Endodermal cell (in vitro differentiated cells): ENCODE measurements at places on chromosomes 16 and 17.

- no peak overlapping the region for H3K27ac ChIP-seq
- no peak for DNase-seq
- H3K36me3 ChIP-seq: peaks cover 50% of the 10 kb centered on the region
- H3K4me3 ChIP-seq: no peak overlapping the region
- no peaks in the 10 kb centered on the region for H3K27me3 ChIP-seq
These were observed 73.4 kb downstream of the MRM3 start for GRCh38 chr17:855569-855968.

GRCh38 chr17:79412886-79413390, 197.9 kb downstream of the RBFOX3 start:
- no peak overlapping the region for H3K4me3 ChIP-seq
- H3K4me1 ChIP-seq: no peaks in the 10 kb centered on the region
- no peaks in the 10 kb centered on the region for H3K27me3 ChIP-seq
- no peak overlapping the region for H3K27ac ChIP-seq
- DNase-seq: no peak

GRCh38 chr16:14505846-14506245, 124.2 kb downstream of the PARN start:
- no peaks in the 10 kb centered on the region for H3K36me3 ChIP-seq
- H3K27ac ChIP-seq: no peak overlapping the region
- no peak for DNase-seq
- no peak overlapping the region for H3K4me3 ChIP-seq
- H3K27me3 ChIP-seq: no peaks in the 10 kb centered on the region
- peaks cover 23% of the 10 kb centered on the region for H3K4me1 ChIP-seq

DNA sequence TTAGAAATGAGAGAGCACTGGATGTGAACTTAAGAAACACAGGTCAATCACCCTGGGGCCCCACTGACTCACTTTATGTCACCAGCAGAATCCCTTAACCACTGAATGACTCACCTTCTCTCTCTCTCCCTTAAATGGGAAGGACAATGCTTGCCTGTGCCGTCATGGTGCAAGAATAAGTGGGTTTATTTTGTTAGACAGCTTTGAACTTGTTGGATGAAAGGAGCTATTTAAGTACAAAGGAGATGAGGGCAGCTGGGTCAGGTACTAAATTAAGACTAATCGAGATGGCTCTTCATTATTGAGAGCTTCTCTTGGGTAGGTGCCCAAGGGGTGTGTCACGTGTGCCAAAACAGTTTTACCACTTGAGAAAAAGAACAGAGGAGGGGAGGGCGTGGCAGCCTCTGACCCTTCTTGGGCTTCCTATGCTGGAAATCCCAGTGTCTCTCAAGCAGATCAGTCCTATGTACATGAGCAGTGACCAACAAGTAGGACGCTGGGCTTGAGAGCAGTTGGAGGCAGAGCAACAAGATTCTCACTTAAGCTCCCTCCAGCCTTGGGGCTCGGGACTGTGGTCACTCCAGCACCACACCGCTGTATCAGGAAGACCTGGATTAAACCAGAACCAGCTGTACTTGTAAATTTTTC, 6.7 kb upstream of the KRT31 start:
- no peak overlapping the region for H3K27ac ChIP-seq

GRCh38 chr16:24035127-24035842, 199.5 kb downstream of the PRKCB start:
- H3K4me3 ChIP-seq: no peak overlapping the region
- no peak overlapping the region for H3K27ac ChIP-seq
- H3K36me3 ChIP-seq: no peaks in the 10 kb centered on the region
- H3K4me1 ChIP-seq: no peaks in the 10 kb centered on the region
- no peaks in the 10 kb centered on the region for H3K27me3 ChIP-seq

DNA sequence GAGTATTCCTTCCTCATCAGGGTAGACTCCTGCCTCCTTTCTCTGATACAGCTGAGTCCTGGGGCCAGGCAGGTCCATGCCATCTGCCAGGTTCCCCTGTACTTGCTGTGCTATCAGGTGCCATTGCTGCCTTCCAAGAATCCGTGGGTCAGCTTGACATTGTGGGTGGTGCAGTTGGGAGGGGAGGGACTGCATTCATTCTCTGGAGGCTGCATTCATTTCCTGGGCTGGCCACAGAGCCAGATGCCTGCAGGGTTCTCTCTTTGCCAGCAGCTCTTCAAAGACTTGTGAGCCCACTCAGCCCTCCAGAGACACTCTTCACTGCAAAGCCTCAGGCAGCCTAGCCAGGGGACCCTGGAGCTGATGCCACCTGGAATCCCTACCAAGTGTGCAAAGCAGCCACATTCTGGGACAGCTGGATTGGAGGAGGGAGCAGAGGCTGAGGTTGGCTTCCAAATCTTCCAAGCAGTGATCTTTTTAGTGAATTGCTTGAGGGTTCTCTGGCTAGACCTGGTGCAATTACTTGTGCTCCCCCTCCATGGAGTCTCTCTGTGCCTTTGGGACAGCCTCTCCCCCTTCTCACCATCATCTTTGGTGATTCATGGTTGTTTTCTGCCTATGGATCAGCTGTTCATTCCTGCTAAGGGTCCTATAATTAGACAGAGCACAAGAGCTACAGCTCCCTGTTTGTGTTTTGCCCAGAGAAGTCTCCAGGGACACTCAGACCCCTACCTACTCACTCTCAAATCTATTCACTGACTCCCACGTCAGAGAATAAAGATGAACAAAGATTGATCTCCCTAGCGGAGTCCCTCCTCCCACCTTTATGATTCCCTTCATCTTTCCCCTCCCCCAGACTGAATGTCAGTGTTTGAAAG, 20.9 kb downstream of the ANKFN1 start:
- no peaks in the 10 kb centered on the region for H3K36me3 ChIP-seq
- H3K27me3 ChIP-seq: no peaks in the 10 kb centered on the region
- H3K27ac ChIP-seq: peak overlapping the region; percentile 35
- H3K4me1 ChIP-seq: no peaks in the 10 kb centered on the region
- H3K4me3 ChIP-seq: no peak overlapping the region
- peak; percentile 60 for DNase-seq

GRCh38 chr16:2092256-2092620, 43.5 kb downstream of the PKD1 start:
- H3K27me3 ChIP-seq: no peaks in the 10 kb centered on the region
- H3K36me3 ChIP-seq: peaks cover 18% of the 10 kb centered on the region
- no peak for DNase-seq
- H3K4me3 ChIP-seq: no peak overlapping the region

DNA sequence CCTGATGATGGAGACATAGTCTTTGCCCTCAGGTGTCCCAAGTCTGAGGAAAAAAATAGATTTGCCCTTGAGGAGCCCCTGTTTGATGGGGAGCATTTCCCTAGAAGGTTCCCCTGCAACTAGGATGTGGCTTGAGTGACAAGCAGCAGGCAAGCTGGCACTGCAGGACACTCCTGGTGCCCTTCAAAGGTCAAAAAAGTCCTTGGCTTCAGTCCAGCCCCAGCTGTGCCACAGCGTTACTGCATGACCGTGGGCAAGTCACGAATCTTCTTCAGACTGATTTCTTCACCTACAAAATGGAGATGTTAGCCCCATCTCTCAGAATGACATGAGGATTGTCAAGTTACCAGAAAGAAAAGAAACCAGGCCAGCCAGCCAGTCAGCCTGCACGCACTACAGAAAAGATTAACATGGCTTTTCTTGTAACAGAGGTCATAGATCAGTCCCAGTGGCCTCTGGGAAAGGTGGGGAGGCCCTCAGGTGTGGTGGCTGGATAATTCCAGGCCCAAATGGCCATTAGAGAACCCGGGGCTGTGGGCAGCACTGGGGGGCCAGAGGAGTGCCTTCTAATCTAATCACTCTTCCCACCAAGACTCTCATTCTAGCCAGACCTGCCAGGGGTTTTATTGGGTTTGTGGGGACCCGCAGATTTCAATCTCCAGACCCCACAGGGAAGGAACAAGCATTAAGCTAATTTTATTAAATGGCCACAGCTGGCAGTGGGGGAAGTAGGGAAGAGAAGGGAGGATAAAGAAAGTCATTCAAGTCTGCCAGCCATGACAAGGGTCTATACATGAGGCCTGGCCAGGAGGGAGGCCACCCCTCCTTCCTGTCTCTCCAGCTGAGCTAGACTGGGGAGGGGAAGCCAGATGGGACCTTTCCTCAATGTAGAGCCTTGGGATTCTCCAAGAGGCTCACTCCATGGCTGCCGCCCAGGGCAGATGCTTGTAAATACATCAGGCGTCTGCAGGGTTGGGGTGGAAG, 9.7 kb upstream of the KIF18B start:
- no peaks in the 10 kb centered on the region for H3K4me1 ChIP-seq
- H3K4me3 ChIP-seq: no peak overlapping the region
- H3K27ac ChIP-seq: peak overlapping the region; percentile 57
- no peaks in the 10 kb centered on the region for H3K36me3 ChIP-seq
- H3K27me3 ChIP-seq: no peaks in the 10 kb centered on the region
- DNase-seq: peak; percentile 28

- peaks cover 8% of the 10 kb centered on the region for H3K36me3 ChIP-seq
- peak overlapping the region; percentile 93 for H3K4me3 ChIP-seq
- no peaks in the 10 kb centered on the region for H3K27me3 ChIP-seq
- peak overlapping the region; percentile 61 for H3K27ac ChIP-seq
These were observed 2.5 kb upstream of the LASP1 start for GRCh38 chr17:38867179-38867967.

DNA sequence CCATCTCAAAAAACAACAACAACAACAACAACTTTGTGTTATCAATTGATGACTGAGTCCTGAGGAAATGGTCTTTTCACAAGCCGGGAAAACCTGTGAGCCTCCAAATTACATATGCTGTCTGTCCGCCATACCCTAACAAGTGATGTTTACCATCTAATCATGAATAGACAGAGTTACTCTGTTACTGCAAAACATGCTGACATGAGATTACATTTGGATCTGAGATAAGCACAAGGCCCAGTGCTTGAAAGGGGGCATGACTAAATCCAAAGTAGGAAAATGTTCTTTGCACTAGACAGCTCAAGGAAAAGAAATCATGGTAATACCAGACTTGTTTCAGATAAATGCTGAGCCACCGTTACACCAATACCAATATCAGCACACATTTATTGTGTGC, 8.6 kb upstream of the ATXN1L start:
- no peak overlapping the region for H3K4me3 ChIP-seq
- H3K27ac ChIP-seq: no peak overlapping the region
- no peaks in the 10 kb centered on the region for H3K4me1 ChIP-seq
- no peaks in the 10 kb centered on the region for H3K36me3 ChIP-seq

DNA sequence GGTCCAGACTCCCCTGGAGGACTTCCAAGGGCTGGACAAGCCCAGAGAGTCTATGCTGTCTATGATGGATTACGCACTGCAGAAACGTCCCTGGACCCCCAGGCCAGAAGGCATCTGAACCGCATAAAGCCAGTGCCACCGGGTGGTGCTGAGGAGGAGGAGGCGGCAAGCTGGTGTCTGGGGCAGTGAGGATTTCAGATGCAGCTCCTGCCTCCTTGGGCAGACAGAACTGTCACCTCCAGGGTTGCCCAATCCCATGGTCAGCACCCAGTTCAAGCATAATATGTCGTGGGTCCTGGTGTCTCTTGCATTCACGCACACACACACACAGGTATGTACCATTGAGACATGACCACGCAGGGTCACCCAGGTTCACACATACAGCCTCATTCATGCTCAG, 25.6 kb downstream of the RAP1GAP2 start:
- H3K4me1 ChIP-seq: no peaks in the 10 kb centered on the region
- no peak overlapping the region for H3K27ac ChIP-seq
- no peak overlapping the region for H3K4me3 ChIP-seq
- peak; percentile 61 for DNase-seq
- H3K27me3 ChIP-seq: no peaks in the 10 kb centered on the region
- no peaks in the 10 kb centered on the region for H3K36me3 ChIP-seq

DNA sequence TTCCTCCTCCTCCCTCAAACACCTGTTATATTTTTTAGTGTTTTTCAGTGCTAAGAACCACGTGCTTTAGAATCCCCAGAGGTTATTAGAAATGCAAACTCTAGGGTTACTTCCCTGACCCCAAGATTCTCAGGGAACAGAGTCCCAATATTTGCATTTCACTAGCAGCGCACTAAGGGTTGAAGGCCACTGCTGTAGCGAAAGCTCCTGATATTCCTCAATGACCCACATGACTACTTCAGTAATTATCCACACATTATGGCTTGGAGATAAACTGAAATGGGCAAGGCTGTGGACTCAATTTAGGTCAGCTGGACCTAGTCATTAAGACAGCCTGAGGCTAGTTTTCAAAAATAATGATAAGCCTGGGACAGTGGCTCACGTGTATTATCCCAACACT, 78.5 kb upstream of the BCAR1 start:
- H3K4me1 ChIP-seq: no peaks in the 10 kb centered on the region
- no peak overlapping the region for H3K27ac ChIP-seq
- no peaks in the 10 kb centered on the region for H3K27me3 ChIP-seq

GRCh38 chr17:10574324-10574723, 24.9 kb upstream of the MYH2 start:
- H3K36me3 ChIP-seq: no peaks in the 10 kb centered on the region
- H3K4me1 ChIP-seq: peaks cover 8% of the 10 kb centered on the region
- no peak overlapping the region for H3K4me3 ChIP-seq
- no peak for DNase-seq

- no peaks in the 10 kb centered on the region for H3K27me3 ChIP-seq
- peaks cover 34% of the 10 kb centered on the region for H3K4me1 ChIP-seq
- DNase-seq: no peak
- H3K27ac ChIP-seq: no peak overlapping the region
- H3K4me3 ChIP-seq: no peak overlapping the region
- no peaks in the 10 kb centered on the region for H3K36me3 ChIP-seq
These were observed 5.4 kb upstream of the NHERF1 start for GRCh38 chr17:74742978-74743545.
